ENCODE measurements at places on chromosomes 12 and 14.

- no peak for DNase-seq
These were observed 4.1 kb downstream of the CD163L1 start for GRCh38 chr12:7439579-7440505.

DNA sequence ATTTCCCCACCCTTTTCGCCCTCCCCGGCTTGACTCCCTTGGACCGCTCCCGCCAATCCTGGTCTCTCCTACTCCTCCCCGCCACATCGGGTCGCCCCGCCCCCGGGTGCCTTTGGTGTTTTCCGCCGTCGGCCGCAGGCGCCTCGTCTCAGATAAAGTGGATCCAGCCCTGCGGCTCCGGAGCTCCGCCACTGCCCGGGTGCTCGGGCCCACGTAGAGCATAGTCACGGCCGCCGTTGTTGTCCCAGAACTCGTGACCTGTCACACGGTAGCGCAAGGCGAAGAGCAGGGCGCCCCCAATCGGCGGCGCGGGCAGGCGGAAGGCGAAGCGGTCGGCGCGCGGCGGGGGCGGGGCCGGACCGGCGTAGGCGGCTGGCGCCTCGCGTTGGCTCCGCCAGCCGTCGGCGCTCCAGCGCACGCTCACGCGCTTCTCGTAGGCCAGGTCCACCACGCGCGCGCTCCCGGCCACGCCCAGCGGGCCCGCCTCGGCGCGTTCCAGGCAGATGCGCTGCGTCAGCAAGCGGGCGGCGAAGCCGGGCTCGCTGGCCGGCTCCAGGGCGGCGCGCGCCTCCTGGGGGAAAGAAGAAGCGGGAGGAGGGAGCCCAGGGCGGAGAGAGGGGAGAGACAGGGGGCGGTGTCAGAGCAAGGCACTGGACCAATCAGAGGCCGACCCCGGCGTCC is 1.2 kb downstream of the PPP1R3E start:
- peak; percentile 98 for DNase-seq

GRCh38 chr12:11143352-11143751 is 8.9 kb upstream of the TAS2R30 start:
- DNase-seq, result no peak

DNA sequence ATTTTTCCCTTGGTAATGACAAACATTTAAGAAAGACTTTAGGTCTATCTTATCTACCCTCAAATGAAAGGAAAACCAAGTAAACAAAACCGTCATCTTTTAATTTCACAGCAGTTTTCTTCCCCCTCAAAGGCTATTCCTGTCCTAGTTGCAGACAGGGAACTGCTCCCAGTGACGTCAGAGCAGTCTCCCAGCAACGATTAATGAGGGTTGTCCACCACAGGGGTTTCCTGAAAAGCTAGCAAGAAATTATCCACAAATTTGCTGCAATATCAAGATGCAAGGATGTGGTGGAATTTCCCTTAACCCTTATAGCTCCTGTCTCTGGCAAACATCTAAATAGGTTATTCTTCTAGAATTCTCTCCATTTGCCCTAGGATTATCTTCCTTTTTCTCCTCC is 89.1 kb upstream of the STAC3 start:
- DNase-seq, result no peak

DNA sequence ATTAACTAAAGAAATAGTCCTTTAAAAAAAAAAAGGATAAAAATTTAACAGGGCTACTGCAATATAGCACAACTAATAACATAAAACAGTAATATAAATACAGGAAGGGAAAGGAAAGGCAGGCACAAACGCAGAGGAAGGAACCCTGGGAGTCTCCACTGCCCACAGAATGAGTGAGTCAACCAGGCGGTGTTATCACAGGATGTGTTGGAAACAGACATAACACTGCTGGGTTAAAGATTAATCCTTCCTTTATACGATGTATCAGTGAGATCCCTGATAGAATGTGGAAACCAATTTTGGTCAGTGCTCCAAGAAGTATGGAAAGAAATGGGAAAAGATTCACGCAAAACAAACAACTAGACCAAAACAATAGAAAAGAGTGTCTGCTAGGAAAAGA is 47.9 kb downstream of the FGD6 start:
- no peak for DNase-seq

GRCh38 chr14:91369628-91370445 is 47.8 kb downstream of the CCDC88C start:
- no peak for DNase-seq

GRCh38 chr12:89695830-89696229 is 12.8 kb downstream of the ATP2B1 start:
- no peak for DNase-seq
